ENCODE measurements at places on chromosomes 1 and 21.
A peak's percentile ranks its signal among the peaks of the same experiment; 100 is the strongest.

GRCh38 chr1:3593745-3594144 is 17.6 kb downstream of the MEGF6 start:
- DNase-seq, result no peak

DNA sequence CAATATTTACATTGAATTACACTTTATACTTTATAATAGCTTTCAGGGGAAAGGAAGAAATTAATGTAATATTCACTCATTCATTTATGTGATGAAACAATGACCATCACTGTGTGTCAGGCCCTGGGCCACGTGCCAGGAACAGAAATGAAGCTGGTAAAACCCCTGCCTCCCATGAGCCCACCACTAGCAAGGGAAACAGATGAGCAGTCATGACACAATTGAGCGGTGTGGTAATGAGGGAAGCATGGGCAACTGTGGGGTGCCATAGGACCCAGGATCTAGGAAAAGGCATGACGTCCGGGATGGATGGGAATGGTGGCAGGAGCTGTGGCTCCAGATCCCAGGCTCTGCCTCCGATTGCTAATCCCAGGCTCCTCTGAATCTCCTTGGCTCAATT is 17.0 kb upstream of the SLC5A9 start:
- DNase-seq, result no peak

DNA sequence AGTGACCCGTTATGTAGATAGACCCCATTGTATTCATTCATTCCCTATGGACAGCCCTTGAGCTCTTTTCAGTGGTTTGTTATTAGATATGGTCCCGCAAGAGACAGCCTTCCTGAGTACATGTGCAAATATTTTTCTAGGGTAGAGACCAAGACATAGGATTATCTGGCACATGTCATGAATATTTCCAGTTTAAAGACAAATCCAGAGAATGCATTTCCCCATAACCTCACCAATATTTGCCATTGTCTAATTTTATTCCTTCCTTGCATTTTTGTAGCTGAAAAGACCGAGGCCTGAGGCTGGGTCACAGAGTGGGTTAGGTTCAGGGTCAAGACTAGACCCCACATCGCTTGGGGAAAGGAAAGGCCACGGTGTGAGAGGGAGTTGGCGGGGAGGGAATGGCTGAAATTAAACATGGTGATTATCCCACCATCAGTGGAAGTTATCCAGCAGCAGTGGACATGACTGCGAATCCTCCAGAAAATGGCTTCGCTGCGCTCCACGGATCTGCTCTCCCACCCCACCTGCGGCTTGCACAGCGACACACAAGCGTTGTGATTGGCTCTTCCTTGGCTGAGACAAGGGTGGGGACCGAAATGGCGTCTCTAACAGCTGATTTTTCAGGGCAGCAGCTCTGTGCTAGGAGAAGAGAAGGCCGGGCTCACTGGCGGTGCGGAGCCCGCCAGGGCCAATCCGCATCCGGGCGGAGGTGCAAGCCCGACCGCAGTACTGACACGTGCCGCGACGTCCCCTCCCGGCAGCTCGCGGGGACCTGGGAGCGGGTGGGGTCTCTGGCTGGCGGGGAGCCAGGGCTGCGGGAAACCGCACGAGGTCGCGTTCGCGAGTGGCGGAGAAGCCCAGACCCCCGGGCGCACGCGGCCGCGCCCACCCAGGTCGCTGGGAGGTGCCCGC is 16.1 kb upstream of the STMN1 start:
- peak; percentile 45 for DNase-seq

DNA sequence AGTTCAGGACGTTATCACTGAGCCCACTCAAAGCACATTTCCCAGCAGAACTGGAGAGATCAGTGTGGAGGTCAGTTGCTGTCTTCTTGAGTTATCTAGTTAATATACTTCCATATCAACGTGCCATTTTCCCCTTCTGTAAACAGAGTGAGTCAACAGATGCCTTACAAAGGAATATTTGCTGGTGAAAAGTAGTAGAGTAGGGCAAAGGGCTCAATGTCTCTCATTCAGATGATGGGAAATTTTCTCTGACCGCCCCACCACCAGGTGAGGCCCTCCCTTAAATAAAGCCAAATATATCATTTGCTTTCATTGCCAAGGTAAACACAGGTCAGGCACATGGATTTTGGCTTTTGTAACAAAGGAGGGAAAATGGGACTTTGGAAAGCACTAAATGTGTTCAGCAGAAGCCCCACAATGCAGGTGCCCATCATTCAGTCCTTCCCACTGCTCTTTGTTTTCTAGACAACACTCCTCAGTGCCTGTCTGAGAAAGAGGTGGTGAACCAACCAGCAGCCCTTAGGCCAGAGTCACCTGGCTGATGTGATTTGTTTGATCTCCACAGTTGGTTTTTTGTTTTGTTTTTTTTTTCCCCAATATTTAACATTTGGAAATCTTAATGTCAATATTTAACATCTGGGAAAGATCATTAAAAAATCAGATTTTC is 40.5 kb upstream of the SAMD13 start:
- DNase-seq, result no peak

GRCh38 chr1:219938706-219939105 is 10.3 kb upstream of the SLC30A10 start:
- DNase-seq, result no peak

DNA sequence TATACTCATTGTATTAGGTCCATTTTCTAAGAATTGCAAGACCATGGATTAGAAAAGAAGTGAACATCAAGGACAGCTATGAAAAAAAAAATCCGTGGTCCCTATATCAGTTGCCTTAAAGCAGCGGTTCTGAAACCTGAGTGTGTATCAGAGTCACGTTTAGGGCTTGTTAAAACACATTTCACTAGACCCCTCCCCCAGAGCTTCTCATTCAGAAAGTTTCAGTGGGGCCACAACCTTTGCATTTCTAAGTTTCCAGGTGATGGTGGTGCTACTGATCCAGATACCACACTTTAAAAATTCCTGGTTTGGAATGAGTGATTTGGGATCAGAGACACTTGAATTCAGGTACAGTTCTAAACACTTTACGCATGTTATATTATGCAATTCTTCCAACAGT is 96.1 kb upstream of the PRMT6 start:
- no peak for DNase-seq

DNA sequence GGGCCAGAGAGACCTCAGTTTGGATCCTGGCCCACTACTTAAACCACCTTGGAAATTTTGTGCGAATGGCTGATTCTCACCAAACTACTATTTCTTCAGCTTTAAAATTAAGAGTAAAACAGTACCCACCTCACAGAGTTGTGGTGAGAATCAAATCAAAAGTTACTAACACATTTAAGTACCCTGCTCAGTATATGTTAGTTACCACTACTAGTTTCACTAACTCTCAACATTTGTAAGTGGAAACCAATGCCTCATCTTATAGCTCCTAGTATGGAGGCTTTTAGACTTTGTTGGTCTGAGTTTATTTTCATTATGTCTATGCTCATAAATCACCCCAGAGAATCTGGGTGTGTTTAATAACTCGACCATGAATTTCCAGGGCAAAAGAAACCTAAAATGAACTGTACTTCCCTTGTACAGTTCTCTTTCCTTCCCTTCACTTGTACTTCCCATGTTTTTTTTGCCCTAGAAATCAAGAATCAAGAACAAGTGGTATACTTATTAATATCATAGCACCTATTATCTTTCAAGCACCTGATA is 11.6 kb upstream of the SERBP1 start:
- DNase-seq, result no peak

GRCh38 chr1:212605441-212606394 is 2.8 kb upstream of the ATF3 start:
- DNase-seq, result no peak

DNA sequence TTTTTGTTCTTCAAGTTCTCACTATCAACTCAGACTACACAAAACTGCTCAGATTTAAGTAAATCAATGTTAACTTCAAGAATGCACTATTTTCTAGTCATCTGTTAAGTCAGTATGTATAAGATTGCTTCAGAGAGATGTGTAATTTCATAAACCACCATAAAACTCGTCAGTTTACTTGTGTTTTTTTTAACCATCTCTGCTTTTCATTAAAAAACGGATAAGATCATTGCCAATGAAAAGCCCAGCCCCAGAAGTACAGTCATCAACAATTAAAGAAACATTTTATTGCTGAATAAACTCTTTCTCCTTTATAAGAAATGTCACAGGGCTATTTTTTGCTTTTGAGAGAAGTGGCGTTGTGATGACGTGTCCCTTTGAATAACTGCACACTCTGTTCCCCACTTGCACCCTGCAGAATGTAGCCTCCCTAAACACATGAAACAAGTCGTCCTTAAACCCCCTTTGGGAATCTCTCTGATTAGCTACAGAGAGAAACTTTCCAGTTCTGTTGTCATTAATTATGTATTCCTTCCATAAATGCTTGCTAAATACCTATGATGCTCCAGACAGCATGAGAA is 202.7 kb upstream of the FOXD3 start:
- DNase-seq, result no peak

DNA sequence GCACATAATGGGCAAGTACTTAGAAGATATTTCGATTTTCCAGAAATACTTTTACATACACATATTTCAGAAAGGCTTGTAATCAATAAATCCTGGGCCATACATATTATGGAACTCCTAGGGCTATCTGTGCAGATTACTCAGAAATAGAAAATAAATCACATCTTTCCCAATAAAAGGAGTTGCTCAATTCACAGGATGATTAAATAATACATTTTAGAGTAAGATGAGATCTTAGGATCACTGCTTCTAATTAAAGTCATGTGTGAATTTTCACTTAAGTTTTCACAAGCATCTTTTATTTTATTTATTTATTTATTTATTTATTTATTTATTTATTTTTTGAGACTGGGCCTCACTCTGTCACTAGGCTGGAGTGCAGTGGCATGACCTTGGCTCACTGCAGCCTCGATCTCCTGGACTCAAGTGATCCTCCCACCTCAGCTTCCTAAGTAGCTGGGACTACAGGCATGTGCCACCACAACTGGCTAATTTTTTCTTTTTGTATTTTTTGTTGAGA is 144.2 kb downstream of the HIVEP3 start:
- no peak for DNase-seq

GRCh38 chr1:25556132-25556670 is 12.8 kb downstream of the LDLRAP1 start:
- DNase-seq, result no peak

GRCh38 chr21:42231756-42232155 is 12.8 kb downstream of the ABCG1 start:
- DNase-seq, result no peak

DNA sequence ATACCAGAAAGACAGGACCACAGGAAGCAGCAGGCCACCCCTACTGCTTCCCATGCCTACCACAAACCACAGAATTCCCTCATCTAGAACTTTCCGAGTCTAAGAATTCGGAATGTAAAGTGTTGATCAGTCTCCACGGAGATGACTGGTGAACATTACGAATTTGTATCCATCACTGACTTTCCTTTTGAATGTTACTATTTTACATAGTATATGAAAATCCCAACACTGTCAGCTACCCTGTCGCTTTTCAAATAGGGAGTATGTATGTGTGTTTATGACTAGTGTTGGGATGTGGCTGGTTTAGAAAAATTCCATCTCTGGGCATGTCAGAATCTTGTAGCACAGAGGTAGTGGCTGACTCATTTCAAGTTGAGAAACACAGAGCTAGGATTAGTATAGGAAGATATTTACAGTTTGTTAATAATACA is 118.2 kb downstream of the COQ8A start:
- no peak for DNase-seq

- DNase-seq, result no peak
Measured at GRCh38 chr1:156586323-156586722, 5.3 kb upstream of the NAXE start.

DNA sequence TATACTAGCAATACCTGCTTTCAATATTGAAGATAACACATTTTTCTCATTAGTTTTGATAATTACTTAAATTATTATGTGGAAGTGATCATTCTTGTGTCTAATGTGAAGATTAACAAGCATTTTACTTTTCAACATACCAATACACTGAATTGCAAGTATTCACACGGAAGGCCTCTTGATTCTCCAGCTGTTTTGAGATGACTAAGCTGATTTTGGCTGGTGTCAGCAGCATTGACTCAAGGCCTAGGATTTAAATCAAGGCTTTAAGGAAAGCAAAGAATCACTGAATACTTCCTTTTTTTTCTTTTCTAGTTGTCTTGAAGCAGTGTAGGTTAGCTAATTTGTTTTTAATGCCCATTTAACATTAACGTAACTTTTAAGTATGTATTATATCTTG is 373.7 kb downstream of the SRGAP2C start:
- no peak for DNase-seq

All from CD4-positive, alpha-beta T cell treated with Interleukin-2 at 100 ng/mL for 4 hours (primary cell).